ENCODE measurements at places on chromosomes 5 and 9.

GRCh38 chr5:157454273-157454672 lies 5.7 kb upstream of the NIPAL4 start:
- DNase-seq = no peak

- no peak for DNase-seq
Measured at GRCh38 chr5:158126442-158127405, 267.8 kb upstream of the CLINT1 start.

DNA sequence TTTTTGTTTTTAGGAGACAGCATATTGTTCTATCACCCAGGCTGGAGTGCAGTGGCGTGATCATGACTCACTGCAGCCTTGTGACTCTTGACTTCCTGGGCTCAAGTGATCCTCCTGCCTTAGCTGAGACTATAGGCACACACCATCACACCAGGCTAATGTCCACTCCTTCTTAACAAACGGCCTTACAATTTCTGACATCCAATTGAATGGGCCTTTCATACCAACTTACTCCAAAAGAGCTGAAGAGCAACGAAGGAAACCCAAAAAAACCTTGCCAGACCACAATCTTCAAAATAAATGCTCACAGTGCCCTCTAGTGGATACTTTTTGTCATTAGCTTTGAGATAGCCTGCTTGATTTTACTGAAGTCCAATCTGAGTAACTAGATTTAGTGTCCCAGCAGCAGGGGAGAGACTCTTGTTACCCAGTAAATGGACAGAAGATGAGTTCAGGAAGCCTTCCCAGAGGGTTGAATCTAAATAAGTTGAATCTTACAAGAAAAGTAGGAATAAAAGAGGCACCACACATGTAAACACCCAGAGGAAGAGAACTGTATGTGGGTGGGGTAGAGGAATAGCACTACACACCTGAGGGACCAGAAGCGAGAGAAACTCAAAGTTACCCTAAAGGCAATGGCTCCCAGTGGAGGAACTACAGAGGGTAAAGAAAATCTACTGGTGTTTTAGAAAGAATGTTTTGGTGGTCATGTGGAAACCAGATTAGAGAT lies 9.3 kb downstream of the ZNF622 start:
- peak; percentile 53 for DNase-seq

GRCh38 chr9:3441197-3441816 lies 84.5 kb downstream of the RFX3 start:
- peak; percentile 54 for DNase-seq

GRCh38 chr9:124673063-124673462 lies 98.0 kb downstream of the NR6A1 start:
- no peak for DNase-seq

All from LNCaP clone FGC (cell line).